ENCODE measurements at places on chromosomes 7 and 10.

DNA sequence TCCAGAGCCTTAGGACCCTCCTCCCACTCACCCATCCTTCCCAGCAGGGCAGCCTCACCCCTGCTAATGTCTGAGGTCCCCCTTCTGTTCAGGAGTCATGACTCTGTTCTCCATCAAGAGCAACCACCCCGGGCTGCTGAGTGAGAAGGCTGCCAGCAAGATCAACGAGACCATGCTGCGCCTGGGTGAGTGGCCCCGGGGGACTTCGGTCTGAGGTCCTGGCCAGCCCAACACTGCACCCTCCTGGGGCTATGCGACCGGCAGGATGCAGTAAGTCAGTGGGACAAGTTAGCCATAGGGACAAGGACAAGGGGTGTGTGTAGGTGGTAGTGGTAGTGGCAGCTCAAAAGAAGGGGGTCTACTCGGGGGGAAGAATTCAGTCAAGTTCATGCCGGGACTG is 16.2 kb upstream of the AHCYL2 start:
- DNase-seq = no peak

DNA sequence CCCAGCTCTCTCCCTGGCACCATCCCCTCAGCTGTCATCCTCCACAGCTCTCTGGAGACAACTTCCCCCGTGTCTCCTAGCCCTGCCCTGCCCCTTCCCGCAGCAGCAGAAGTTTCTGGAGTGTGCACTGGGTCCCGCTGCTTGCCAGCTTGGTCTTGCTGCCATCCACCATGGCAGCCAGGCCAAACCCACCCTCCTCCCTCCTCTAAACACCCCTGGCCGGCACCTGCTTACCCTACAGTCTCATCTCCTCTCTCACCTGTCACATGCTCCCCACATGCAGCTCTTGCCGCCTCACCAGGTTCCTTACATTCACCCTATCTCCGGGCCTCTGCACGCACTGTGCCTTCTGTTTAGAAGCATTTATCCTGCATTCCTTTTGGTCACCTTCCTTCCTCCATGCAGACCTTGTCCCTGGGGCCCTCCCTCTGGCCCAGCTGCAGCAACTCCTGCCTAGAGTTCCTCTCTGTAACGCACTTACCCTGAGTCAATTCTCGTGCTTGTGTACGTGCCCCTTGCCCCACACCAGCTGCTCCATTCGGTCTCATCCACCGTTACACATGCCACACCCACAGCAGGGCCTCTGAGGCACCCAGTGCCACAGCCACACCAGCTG is 93.9 kb upstream of the RET start:
- DNase-seq = no peak

DNA sequence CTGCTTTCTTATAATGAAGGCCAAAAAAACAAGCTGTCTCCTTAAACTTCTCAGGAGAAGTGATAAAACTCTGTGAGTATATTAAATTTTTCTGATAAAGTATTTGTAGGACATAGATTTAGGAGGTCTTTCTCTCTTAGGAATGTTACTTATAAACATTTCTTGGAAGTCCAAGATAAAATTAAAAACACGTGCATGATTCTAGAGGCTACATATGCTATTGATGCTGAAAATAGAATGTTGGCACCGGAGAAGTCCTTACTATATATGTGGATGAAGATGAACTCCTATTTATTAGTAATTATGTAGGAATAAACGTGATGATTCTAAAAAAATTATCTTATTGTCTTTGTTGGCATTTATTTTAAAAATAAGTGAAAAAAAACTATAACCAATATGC is 241.3 kb upstream of the LRRTM3 start:
- no peak for DNase-seq

GRCh38 chr7:102211590-102212550 is 74.8 kb upstream of the SH2B2 start:
- DNase-seq = no peak

DNA sequence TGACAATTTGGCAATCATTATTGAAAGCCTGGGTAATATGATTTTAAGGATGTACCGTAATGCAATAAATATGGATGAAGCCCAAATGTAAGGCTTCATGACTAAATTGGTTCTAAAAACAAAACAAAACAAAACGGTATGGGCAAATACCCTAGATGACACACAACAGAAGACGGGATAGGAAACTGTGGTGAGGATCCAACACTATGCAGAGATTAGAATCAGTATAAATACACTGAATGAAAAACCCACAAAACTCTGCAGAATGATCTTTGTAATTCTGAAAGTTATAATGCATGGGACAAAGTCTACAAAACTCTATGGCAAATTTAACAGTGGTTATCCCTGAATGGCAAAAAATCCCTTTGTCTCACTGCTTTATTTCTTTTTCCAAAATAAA is 57.6 kb downstream of the MALSU1 start:
- DNase-seq = no peak

DNA sequence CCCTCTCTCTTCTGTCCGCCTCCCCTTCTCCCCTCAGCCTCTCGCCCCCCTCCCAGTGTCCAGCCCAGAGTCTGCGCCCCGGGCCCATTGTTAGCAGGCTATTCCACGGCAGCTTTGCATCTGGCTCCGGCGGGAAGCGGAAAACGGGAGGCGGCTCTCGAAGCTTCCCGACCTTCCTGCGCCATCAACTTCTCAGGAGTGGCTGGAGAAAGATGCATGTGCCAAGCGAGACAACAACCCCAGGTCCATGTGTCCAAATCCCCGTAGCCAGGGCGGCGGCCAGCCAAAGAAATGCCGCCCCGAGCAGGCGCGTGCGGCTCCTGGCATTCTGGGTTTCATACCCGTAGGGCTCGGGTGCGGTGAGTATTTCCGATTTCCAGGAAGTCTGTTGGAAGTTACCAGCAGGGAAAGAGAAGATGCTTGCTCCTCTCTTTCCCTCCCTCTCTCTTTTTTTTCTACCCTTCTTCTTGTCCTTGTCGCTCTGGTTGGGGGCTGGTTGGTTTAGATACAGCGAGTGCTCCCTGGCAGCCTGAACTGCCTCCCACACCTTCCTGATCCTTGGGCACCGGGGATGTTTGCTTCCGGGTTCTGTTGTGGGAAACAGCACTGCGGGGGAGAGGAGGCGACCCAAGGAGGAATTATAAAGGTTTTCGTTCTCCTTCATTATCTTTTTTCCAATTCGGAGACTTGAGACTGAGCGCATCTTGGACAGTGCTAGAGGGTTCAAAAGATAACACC is 1.2 kb upstream of the HOXA2 start:
- no peak for DNase-seq

DNA sequence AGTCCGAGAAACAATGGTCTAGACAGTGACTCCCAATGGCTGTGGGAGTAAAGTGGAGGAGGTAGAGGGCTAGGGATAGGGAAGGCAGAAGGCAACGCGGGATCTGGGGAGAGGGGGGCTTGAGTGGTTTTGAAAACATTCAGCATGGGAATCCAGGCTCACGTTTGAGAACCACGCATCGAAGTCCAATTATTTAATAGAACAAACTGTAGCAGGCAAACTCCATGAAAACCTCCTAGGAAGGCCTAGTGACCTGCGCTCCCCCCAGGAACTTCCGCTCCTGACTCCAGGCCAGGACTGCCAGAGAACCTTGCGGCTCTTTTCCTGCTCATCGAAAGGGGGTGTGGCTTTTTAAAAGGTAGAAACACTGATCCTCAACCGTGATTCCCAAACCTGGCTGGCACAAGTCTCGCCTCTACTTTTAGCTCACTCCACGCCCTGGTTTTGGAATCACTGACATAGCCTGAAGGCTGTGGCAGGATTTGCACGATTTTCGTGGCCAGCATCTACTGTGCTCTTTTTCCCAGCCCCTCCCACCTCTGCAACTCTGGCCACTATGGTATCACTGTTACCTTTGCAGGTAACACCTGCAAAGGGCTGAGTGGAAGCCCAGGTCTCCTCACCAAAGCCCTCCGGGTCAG is 43.4 kb downstream of the MYOF start:
- DNase-seq = peak; percentile 89

DNA sequence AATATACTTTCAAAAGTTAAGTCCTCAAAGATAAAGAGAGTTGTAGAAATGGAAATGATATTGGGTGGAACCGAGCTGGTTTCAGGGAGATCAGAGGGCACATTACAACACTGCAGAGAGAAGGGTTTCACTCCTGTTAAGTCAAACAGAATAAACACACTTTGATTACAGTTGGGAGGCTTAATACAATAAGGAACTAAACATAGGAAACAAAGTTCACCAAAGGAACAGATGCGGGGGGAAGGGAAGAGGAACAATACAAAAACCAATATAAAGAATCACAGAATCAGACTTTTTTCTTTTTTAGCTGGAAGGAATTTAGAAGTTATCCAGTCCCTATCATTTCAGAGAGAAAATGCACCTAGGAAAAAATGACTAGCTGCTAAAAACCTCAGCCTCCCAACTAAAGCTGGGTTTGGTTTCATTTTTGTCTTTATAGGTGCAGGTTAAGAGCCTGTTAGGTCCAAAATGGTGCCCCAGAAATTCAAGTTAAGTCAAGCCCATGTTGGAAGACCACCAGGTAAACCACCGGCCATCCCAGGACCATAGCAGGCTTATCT is 81.9 kb downstream of the DNMBP start:
- no peak for DNase-seq

DNA sequence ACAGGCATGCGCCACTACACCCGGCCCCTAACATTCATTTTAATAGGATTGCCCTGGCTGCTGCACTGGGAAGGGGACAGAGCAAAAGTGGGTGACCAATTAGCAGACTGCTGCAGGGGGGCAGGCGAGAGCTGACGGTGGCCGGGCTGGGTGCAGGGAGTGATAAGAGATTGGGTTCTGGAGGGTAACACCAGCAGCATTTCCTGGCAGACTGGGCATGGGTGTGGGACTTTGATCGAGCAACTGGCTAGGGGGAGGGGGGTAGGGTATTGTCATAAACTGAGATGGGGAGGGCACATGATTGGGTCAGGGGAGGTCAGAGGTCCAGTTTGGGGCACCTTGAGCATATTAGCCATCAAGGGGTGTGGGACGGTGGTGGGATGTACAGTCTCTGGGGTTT is 20.2 kb upstream of the AMZ1 start:
- no peak for DNase-seq

GRCh38 chr7:157355784-157356511 is 19.1 kb downstream of the DNAJB6 start:
- peak; percentile 93 for DNase-seq

DNA sequence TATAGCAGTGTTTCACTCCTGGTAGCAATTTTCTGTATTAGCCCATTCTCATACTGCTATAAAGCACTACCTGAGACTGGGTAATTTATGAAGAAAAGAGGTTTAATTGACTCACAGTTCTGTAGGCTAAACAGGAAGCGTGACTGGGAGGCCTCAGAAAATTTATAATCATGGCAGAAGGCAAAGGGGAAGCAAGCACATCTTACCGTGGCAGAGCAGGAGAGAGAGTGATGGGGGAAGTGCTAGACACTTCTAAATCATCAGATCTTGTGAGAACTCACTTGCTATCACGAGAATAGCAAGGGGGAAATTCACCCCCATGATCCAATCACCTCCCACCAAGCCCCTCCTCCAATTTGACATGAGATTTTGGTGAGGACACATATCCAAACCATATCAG is 131.6 kb upstream of the EFCAB10 start:
- DNase-seq = no peak

- DNase-seq = no peak
These were observed 14.8 kb downstream of the PDAP1 start for GRCh38 chr7:99393355-99394187.

GRCh38 chr7:76165106-76165972 is 36.4 kb upstream of the SRRM3 start:
- no peak for DNase-seq

GRCh38 chr10:86104156-86104555 is 262.4 kb downstream of the GRID1 start:
- DNase-seq = no peak

GRCh38 chr7:81014266-81014665 is 95.4 kb upstream of the SEMA3C start:
- peak; percentile 93 for DNase-seq

GRCh38 chr10:80518807-80519360 is 18.8 kb upstream of the SH2D4B start:
- DNase-seq = no peak

DNA sequence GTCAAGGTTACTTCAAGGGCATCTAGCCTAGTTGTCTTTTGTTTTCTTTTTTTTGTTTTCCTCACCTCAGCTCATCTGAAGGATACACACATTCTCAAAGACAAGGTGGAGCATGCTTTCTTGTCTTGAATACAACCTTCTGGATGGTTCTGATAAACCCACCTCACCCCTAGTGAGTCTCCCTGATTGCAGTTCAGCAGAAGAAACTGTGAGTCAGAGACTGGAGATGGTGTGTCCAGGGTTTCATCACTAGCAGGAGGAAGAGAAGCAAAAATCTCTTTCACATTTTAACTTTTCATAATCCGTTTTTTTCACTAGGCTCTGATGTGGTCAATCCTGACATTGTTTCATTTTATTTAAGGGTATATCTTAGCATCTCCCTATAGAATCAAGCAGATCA is 143.0 kb upstream of the NRBF2 start:
- DNase-seq = peak; percentile 55

DNA sequence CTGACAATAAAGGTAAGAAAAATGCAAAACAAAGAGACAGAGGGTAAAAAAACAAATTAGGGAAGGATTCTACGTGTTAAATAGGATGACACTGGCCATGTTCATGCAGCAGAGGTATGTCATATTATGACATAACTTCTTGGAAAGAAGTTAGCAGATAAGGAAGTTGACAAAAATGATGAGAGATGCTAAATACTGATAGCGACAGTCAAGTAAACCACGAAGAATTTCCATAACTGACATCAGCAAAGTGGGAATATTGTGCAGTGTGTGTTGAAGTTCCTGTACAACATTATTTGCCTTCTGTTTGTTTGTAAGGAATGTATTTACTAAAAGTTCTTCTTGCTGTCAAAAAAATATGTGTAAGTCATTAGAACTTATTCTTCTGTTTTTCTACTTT is 29.5 kb downstream of the MDH2 start:
- no peak for DNase-seq

DNA sequence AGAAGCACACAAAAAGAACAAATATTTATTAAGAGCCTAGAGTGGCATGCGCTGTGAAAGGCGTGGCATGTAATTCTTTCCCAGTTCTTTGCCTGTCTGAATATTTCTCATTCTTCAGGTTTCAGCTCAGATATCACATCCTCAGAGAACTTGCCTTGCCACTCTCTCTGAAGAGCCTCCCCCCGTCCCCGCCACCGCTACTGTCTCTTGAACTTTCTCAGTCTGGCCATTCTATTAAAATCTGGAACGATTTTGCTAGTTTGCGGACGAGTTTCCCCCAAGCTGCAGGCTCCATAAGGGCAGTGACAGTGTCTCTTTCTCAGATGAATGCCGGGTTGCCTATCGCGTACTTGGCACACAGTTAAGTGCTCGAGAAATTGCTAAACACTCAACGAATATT is 787 bp upstream of the PLEKHA1 start:
- peak; percentile 54 for DNase-seq

DNA sequence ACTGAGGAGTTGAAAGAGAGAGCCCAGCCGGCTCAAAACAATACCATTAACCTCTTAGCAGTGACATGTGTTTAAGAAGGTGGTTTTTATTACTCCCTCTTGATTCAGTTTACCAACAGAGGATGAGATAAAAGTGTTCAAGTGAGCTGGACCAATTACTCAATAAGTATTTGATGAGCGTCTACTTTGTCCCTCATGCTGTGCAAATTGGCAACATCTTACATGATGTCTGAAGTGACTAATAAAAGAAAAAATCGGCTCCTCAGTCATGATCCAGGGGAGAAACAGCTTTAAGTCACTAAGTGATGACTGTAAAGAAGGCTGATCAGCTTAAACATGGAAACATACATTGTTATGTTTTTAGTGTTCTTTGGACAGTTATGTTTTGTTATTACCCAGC is 7.8 kb downstream of the WNT16 start:
- no peak for DNase-seq

- DNase-seq = peak; percentile 50
These were observed 8.6 kb downstream of the WNT16 start for GRCh38 chr7:121337398-121337797.

- DNase-seq = no peak
These were observed 19.8 kb downstream of the MYOF start for GRCh38 chr10:93462371-93462770.
